ENCODE measurements at places on chromosomes 4 and X.

DNA sequence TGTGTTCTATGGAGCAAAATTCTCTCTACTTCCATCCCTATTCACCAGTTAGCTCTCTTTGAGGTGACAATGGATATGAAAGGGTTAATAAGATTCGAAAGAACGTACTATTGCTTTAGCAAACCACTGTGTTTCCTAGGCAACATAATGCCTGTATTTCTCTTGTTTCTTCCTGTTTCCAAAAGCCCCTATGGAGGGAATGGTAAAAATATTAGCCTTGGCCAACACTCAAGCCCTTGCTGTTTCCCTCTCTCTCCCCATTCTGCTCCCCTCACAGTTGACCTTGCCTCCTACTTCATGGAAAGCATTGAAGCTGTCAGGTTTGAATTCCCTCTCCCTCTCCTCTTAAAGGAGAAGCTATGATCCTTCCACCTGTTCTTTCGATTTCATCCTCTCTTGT, 9.6 kb upstream of the PGRMC1 start:
- DNase-seq, result no peak

GRCh38 chr4:54185866-54186265, 43.2 kb upstream of the PDGFRA start:
- DNase-seq, result no peak

DNA sequence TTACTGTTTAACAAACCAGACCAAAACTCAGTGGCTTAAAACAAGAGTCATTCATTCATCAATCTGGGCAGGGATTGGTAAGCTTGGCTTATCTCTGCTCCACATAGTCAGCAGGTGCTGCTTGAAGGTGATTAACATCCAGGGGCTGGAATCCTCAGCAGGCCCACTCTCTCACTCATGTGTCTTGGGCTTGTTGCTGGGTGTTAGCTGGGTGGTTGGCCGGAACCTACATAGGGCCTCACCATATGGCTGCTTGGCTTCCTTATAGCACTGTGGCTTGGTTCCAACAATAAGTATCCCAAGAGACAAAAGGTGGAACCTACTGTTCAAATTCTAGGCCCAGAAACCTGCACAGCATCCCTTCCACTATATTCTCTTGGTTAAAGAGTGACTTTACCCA, 125.0 kb downstream of the RASGEF1B start:
- DNase-seq, result no peak

DNA sequence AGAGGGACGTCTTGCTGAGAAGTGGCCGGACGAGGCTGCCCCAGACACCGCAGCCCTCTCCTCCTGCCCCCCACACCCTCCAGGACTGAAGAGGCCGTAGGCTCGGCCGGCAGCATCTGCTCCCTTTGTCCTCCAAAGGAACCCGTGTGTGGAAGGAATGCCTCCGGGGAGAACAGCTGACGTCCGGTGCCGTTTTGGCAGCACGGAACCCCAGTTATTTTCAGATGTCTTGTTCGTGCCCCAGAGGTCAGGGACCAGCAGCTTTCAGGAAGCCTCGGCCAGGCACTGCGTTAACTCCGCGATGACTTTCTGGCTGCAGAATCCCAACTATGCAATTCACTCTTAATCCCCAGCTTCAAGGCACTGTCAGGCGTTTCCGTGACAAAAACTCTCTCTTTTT, 10.9 kb upstream of the PPP2R3B start:
- peak; percentile 50 for DNase-seq

- no peak for DNase-seq
Measured at GRCh38 chr4:108203377-108203776, 34.6 kb upstream of the LEF1 start.

GRCh38 chr4:4270529-4270928, 19.4 kb downstream of the LYAR start:
- no peak for DNase-seq

DNA sequence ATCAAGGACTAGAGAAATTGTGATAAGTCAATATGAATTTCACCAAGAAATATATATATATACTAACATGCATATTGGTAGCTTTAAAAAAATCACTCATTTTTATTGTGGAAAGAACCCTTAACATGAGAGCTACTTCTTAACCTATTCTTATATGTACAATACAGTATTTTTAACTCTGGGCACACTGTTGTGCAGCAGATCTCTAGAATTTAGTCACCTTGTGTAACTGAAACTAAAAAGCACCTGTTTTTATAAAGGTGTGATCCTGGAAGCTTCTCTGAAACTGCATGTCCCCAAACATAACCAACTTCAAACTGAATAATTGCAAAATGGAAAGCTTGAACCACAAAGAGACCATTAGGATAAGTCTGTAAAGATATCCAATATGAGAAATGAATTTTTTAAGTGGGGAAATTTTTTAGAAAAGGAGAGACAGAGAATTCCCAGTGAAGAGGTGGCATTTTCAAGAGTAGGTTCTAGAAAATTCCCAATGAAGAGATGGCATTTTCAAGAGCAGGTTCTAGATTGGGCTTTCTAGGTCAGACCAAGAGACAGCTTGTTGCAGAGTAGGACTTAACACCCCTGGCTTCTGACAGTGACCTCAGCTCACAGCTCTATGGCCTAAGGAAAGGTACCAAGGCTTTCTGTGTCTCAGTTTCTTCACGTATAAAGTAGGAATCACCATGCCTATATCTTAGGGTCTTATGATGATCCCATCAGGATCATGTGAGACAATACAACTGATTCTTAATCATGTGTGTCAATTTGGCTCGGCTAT, 22.0 kb upstream of the PPARGC1A start:
- DNase-seq, result no peak

DNA sequence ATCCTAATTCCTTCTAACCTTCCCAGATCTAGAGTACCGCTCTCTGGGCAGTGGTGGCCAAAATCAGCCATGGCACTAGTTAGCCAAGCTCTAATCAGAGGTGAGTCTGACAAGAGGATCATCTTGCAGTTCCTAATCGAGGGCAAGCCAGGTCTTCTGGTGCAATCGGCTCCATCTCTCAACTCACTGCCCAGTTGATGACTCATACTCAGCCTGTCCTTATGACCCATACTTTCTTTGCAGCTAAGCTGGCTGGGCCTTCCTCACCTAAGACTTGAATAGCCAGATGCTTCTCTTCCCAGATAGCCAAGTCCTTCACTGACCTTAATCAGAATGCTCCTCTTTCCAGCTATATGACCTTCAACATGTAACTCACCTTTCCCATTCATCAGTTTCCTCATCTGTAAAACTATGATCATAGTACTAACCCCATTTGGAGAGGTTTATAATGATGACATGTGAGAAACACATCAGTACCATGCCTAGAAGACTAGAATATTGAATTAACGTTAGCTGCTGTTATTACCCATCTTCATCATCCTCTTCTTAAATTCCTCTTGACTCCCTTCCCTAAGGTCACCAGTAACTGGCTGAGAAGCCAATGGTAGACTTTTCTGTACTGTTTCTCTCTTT, 57.1 kb downstream of the RELL1 start:
- peak; percentile 76 for DNase-seq

DNA sequence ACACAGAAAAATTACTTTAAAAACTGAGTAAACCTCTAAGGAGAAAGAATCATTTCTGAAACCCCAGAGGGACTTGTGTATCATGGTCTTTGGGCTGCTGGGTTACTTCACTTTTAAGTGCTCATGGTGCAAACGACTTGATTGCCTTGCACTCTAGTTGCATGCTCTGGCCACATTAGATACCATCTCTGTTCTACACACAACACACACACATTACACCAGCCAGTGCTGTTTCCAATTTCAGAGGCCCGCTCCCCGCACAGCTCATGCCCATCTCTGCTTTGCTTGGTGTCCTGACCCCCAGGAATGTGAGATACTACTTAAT, 2.1 kb downstream of the PPP3CA start:
- peak; percentile 79 for DNase-seq

- DNase-seq, result no peak
Measured at GRCh38 chrX:17679820-17680219, 57.5 kb upstream of the SCML1 start.

DNA sequence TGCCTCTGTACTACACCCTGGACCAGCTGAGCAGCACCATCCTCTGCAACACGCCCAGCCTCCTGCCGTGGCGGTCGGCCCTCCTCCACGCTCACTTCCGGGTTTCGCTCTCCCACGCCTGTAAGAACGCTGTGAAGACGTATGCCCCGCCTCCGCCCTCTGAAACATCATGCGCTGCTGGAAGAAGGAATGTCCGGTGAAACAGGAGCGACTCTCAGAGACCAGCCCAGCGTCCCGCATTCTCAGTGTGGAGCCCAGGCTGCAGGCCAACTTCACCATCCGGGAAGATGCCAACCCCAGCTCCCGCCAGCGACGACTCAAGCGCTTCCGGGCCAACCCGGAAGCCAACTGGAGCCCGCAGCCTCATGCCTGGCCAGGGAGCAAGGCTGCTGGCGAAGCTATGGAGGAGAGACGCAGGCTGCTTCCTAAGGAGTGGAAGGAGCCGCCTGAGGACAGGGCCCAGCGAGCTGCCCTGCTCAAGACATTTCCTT, 186.1 kb upstream of the SLITRK2 start:
- DNase-seq, result no peak

DNA sequence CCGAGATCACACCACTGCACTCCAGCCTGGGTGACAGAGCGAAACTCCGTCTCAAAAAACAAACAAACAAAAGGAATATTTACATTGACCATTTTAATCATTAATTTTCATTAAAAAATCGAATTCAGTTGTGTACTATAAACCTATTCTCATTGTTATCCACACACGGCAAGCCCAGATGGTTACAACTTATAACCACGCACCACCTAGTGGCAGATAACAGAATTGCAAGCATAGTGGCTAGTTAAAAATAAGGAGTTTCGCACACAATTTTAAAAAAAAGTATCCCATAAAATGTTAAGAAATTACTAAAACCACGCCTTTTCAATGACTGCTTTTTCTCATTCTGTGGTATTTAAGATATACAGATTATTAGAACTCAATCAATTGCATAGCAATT, 25.4 kb downstream of the MBNL3 start:
- no peak for DNase-seq

- DNase-seq, result no peak
Measured at GRCh38 chr4:13126976-13127910, 356.9 kb downstream of the RAB28 start.

GRCh38 chr4:139625093-139625455, 40.5 kb upstream of the MGST2 start:
- no peak for DNase-seq

DNA sequence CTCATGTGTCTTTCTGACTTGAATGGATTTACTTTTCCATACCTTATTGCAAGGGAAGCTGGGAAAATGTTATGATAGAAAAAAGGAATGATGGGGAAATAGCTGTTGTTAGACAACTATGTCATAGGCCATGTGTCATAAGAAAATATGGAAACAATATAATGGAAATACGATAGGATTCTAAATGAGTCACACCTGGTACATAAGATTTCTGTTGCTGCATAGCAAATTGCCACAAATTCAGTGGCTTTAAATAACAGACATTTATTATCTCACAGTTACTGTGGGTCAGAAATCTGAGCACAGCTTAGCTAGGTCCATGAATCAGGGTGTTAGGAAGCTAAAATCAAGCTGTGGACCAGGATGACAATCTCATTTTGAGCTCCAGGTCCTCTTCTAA, 44.6 kb upstream of the ANKRD50 start:
- DNase-seq, result peak; percentile 69

DNA sequence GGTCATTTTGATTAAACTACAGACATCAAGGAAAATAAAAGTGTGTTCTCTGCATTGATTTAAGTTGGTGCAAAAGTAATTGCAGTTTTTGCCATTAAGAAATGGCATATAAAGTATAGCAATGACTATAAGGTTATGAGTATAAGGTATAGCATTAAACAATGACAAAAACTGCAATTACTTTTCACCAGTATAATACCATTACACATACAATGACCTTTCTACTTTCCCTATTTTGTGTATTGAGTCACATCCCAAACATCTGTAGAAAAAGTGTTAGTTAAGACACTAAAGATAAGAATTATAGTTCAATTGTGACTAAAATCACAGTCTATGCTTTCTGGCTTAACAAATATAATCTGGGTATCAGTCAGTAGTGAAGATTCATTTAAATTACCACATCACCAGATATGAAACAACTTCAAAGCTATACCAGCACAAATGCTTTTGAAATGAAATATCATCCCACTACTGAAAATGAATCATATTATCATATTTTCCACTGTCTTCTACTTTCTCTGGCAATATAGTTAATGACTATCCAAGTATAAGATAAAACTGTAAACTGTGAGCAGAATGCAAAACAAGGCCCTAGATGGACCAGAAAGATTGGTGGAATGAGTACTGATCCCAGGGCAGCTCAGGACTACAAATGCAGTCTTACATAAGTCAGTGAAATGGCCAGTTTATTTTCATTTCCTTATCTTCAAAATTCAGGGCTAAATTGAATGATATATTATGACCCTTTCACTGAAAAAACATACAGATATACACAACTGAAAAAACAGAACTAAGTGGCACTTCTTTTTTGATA, 241.1 kb downstream of the ANTXR2 start:
- no peak for DNase-seq

GRCh38 chr4:152307669-152308068, 228.2 kb downstream of the FBXW7 start:
- DNase-seq, result no peak

DNA sequence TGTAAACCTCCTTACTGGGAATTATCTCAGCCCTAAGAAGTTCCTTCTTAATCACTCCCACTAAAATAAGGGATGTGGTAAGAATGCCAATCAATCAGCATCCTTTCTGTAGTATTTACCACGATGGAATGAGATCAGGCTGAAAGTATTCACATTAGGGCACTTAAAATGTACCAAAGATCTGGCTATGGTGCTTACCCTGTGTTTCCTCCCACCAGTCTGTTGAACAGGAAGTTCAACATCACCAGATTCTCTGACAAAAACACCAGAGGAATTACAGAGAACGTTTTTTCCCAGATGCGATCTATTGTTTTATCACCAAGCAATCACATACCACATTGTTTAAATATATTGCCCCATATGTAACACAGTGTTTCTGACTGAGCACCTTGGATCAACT, 2.1 kb upstream of the CLCN3 start:
- DNase-seq, result no peak

DNA sequence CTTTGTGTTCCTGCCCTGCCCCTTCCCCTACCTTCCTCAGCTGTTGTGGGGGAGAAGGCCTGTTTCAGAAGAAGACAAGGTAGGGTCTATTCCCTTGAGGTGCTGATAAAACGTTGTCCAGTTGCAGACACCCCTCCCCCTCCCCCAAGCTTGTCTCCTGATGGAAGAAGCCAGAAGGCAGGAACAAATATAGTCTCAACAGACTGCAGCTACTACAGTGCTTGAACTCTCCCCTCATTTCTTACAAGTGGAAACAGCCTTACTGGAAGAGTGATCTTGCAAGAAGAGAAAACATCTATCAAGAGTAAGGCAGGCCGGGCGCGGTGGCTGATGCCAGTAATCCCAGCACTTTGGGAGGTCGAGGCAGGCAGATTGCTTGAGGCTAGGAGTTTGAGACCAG, 11.0 kb upstream of the MAP7D3 start:
- peak; percentile 5 for DNase-seq

- DNase-seq, result peak; percentile 42
Measured at GRCh38 chrX:112636288-112636687, 43.5 kb downstream of the LHFPL1 start.

- DNase-seq, result no peak
Measured at GRCh38 chrX:11540532-11541377, 125.0 kb downstream of the ARHGAP6 start.

GRCh38 chr4:81923140-81923539, 450.7 kb downstream of the HNRNPD start:
- DNase-seq, result no peak

Measured in fibroblast of gingiva (primary cell).